NCI-H1417 treated with DMSO at 0.1 percent for 48 hours (cell line): ENCODE measurements at places on chromosomes 12 and 14.

GRCh38 chr14:97299661-97300060 is 502.5 kb downstream of the VRK1 start:
- DNase-seq = no peak

GRCh38 chr12:128305336-128305892 is 38.4 kb downstream of the TMEM132C start:
- DNase-seq = no peak

GRCh38 chr12:89064151-89064550 is 288.1 kb downstream of the DUSP6 start:
- no peak for DNase-seq

DNA sequence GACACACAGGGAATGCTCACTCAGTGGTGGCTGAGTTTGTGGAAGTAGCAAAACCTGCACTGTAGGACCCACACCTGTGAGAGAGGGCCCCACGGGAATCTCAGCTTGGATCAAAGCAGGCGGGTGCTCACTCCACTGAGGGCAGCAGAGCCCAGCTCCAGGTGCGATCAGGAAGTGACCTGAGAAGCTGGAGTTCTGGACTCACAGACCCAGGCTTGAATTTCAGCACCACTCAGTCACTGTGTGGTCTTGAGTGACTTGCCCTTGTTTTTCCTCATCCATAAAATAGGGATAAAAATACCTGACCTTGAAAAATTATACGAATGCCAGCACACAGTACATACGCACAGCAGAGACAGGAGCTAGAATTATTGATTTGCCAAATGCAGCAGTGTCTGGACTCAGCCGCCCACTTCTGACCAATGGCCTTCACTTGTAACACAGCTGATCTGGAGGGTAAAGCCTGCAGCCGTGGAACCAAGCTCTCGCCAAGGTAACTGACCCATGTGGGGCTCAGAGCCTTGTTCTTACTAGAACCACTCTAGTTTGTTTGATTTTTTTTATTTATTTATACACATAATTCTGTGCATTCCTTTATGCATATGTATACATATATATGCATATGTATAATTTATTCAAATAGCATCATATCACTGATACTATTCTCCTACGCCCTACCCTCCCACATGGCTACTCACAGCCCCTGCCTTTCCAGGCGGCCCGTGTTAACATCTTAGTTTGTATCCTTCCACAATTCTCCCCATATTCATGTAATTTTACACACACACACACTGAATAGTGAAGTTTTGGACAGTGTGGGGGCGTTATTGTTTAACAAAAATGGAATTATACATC is 53.9 kb downstream of the DPF3 start:
- no peak for DNase-seq

DNA sequence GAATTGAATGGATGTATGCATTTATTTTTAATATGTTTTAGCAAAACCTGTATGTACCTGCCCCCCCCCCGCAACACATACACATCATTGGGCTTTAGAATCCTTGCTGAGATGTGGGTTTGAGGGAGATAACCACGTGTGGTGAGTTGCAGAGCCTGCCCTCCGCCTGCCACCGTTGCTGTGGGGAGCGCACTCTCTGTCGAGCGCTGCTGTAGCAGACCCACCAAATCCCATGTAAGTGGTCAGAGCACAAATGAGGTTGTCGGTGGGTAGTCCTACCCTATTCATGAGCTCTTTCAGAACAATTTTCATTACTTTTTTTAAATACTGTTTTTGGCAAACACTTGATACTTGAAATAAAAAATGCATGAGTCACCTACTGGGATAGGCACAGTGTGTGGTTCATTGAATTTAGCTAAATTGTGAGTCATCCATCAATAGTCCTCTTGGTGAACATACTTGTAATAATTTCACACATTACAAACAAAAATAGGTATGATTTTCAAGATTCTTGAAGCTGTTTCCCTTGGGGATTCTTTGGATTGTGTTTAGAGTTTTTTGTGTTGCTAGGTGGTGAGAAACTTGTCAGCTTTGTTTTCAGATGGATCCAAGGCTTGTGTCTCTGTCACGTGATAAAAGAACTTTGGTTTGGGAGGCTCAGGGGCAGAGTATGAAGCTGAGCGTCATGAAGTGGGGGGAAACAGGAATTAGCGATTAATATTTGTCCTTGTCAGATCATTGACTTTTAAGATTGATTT is 107.6 kb downstream of the PTCSC3 start:
- no peak for DNase-seq

- DNase-seq = no peak
These were observed 156.0 kb downstream of the LRIG3 start for GRCh38 chr12:58764100-58764953.
